Ascending aorta (tissue), 2 donors: ENCODE measurements at places on chromosomes 11 and 22.
A peak's percentile ranks its signal among the peaks of the same experiment; 100 is the strongest.

DNA sequence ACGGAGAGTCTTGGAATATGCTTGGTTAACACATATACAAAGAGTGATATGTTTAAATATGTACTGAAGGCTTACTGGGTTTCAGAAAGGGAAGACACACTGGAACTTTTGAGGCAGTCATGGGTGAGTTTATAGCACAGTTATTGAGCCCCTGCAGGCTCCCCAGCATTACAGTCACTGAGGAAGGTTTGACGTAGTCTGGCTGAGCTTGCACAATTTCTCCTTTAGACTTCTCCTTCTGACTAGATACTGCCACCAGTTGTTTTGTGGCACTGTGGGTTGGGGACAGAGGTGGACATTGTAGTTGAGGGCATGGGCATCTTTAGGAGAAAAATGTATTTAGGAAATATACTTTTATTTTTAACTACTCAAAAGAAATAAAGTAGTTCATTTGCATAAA lies 285.4 kb downstream of the C11orf87 start:
- no peak for DNase-seq
- no peaks in the 10 kb centered on the region for H3K36me3 ChIP-seq
- H3K27me3 ChIP-seq: no peaks in the 10 kb centered on the region
- H3K27ac ChIP-seq: no peak overlapping the region
- H3K4me1 ChIP-seq: no peaks in the 10 kb centered on the region
- H3K4me3 ChIP-seq: no peak overlapping the region

DNA sequence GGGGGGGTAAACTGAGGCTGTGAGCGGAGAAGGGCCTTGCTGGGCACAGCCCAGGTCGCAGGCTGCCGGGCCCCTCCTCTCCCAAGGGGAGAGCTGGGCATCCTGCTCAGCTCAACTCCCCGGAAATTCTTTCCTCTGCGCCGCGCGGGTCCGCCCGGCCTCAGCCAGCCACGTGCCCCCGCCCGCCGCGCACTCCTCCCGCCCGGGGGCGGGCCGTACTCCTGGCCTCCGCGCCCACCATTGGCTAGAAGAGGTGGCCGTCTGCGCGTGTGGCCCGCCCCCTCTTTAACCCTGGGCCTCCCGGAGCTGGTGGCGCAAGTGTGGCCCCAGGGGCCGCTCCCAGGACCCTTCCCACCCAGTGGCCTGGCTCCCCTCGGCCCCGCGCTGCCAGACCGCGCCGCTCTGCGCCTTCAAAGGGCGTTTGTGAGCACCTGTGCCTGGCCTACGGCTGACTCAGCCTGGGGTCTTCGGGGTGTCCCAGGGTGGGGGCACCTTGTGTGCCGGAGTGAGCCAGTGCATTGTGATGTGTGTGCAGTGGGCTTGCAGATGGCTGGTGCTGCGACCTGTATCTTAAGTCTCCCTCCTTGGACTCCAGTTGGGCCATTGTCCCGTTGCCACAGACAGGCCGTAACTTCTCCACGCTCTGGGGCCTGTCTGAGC lies 2.0 kb downstream of the MRGPRF start:
- H3K27me3 ChIP-seq: no peaks in the 10 kb centered on the region
- peaks cover 20% of the 10 kb centered on the region for H3K36me3 ChIP-seq
- H3K4me3 ChIP-seq: peak overlapping the region; percentile 84
- peak overlapping the region; percentile 93 for H3K27ac ChIP-seq

DNA sequence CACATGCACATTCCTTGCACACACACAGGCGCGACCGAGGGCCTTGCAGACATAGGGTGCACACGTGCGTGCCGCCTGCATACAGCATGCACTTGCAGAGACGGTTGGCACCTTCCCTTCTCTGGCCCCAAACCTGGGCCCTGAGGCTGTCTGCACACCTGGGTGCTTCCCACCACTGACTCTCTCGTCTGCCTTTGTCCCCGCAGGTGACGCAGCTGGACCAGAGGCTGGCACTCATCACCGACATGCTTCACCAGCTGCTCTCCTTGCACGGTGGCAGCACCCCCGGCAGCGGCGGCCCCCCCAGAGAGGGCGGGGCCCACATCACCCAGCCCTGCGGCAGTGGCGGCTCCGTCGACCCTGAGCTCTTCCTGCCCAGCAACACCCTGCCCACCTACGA lies 38.0 kb downstream of the CDKN1C start:
- H3K4me1 ChIP-seq: no peaks in the 10 kb centered on the region
- H3K27me3 ChIP-seq: no peaks in the 10 kb centered on the region
- DNase-seq: no peak
- H3K27ac ChIP-seq: no peak overlapping the region

GRCh38 chr11:16778286-16778685 lies 39.8 kb downstream of the C11orf58 start:
- H3K27ac ChIP-seq: no peak overlapping the region
- no peaks in the 10 kb centered on the region for H3K27me3 ChIP-seq
- no peaks in the 10 kb centered on the region for H3K4me1 ChIP-seq
- H3K36me3 ChIP-seq: no peaks in the 10 kb centered on the region

DNA sequence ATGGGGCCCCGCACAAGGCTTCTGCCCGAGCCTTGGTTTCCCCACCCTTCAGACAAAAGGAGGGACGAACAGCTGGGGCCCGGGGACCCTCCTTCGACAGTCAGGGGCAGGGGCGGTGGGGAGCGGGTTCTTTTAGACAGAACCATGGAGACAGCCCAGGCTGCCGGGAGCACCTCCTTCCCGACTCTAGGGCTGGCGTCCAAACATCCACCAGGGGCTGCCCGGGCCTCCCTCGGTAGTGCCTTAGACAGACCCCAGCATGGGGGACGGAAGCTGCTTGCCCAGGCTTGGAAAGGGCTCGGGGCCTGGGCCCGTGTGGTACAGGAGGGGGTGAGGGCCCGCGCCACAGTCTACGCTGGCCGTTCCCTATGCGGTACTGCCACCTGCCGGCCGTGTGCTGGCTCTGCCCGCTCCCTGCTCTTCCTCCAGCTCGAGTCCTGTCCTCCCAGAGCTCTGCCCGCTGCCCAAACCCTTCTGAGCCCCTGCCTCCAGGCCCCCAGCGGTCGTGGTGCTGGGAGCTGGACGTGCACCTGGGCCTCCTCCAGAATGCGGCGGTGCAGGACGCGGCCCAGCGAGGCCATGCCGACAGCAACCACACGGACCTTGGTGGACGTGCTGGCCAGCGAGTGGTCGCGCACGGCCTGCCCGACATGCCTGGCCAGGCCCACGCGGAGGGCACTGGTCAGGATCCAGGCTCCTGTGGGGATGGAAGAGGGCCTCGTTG lies 20.1 kb downstream of the TSSC4 start:
- no peak overlapping the region for H3K27ac ChIP-seq
- no peaks in the 10 kb centered on the region for H3K27me3 ChIP-seq
- no peaks in the 10 kb centered on the region for H3K36me3 ChIP-seq
- no peak overlapping the region for H3K4me3 ChIP-seq
- H3K4me1 ChIP-seq: peaks cover 3% of the 10 kb centered on the region

- no peaks in the 10 kb centered on the region for H3K36me3 ChIP-seq
- H3K4me1 ChIP-seq: peaks cover 2% of the 10 kb centered on the region
- no peak for DNase-seq
Observed at GRCh38 chr11:38460429-38460828, 1862.4 kb upstream of the RAG2 start.

DNA sequence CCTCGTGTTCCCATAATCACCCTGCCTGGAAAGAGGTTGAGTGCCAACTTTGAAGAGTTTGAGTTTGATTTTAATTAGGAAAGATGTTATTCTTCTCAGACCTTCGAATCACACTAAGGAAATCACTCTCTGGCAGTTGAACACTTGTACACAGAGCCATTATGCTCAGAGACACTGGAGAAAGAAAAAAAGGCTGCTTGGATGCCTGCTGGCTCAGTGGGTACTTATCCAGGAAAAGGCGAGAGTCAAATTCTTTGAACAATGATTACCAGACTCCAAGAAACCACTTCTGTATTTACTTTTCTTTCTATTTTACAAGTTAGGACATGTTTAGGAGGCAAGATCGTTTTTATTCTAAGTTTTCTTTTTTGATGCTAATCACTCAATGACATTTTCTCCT lies 438.5 kb upstream of the FAT3 start:
- no peaks in the 10 kb centered on the region for H3K36me3 ChIP-seq
- H3K27ac ChIP-seq: no peak overlapping the region
- no peak overlapping the region for H3K4me3 ChIP-seq
- no peaks in the 10 kb centered on the region for H3K27me3 ChIP-seq
- no peak for DNase-seq
- no peaks in the 10 kb centered on the region for H3K4me1 ChIP-seq

GRCh38 chr11:36142439-36142838 lies 146.8 kb downstream of the COMMD9 start:
- H3K4me3 ChIP-seq: no peak overlapping the region
- DNase-seq: no peak
- no peaks in the 10 kb centered on the region for H3K27me3 ChIP-seq
- H3K4me1 ChIP-seq: no peaks in the 10 kb centered on the region
- H3K27ac ChIP-seq: no peak overlapping the region

DNA sequence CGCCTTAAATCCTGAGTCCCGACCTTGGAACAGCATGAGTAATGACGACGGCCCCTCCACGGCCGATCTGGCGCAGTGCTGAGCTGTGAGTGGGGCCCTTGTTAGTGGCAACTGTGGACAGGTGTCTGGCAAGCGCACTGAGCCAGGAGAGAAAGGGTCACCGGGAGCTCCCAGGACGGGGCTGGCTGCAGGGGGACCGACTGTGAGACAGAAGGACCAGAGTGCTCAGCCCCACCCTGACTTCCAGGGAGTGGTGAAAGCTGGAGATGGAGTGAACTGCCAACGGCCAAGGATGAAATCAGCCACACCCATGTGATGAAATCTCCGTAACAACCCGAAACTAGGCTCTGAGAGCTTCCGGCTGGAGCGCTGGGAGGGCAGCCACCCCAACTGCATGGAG lies 228.6 kb downstream of the BRD1 start:
- H3K4me1 ChIP-seq: no peaks in the 10 kb centered on the region
- no peaks in the 10 kb centered on the region for H3K27me3 ChIP-seq

- no peaks in the 10 kb centered on the region for H3K36me3 ChIP-seq
- H3K27me3 ChIP-seq: no peaks in the 10 kb centered on the region
- no peak overlapping the region for H3K4me3 ChIP-seq
- no peak overlapping the region for H3K27ac ChIP-seq
- no peaks in the 10 kb centered on the region for H3K4me1 ChIP-seq
- DNase-seq: no peak
Observed at GRCh38 chr11:5719703-5720495, 16.3 kb upstream of the OR56B1 start.

GRCh38 chr11:109303342-109303741 lies 118.6 kb upstream of the C11orf87 start:
- no peak overlapping the region for H3K4me3 ChIP-seq
- H3K27me3 ChIP-seq: no peaks in the 10 kb centered on the region
- H3K36me3 ChIP-seq: no peaks in the 10 kb centered on the region
- no peak for DNase-seq
- no peak overlapping the region for H3K27ac ChIP-seq
- no peaks in the 10 kb centered on the region for H3K4me1 ChIP-seq

GRCh38 chr11:57463671-57464538 lies 3.6 kb downstream of the RTN4RL2 start:
- H3K4me3 ChIP-seq: no peak overlapping the region
- H3K27me3 ChIP-seq: peaks cover 20% of the 10 kb centered on the region
- no peaks in the 10 kb centered on the region for H3K36me3 ChIP-seq

DNA sequence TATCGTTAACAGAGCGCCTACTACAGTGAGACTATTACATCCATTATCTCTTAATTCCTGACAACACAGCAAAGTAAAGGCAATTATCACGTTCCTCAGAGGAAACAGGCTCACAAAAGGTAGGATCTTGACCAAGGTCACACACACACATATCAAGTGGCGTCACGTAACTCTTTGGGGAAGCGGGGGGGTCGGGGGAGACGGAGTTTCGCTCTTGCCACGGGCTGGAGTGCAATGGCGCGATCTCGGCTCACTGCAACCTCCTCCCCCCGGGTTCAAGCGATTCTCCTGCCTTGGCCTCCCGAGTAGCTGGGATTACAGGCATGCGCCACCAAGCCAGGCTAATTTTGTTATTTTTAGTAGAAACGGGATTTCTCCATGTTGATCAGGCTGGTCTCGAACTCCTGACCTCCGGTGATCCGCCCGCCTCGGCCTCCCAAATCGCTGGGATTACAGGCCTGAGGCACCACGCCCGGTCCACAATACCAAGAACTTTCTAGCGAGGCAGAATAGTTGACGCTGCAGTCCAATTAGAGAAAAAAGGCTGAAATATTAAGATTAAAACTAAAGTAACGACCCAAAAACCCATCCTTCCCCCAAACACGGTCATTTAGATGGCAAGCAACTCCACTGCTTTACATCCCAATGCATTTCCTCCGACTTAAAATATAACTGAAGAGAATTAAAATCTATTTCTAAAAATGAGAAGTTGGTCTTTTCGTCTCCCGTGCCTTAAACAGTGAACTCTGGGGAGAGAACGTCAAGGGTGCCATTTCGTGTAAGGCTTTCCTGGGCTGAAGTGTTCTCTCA lies 1.2 kb downstream of the DDX17 start:
- DNase-seq: peak; percentile 74
- H3K27me3 ChIP-seq: no peaks in the 10 kb centered on the region
- H3K4me3 ChIP-seq: peak overlapping the region; percentile 96
- H3K36me3 ChIP-seq: peaks cover 14% of the 10 kb centered on the region
- H3K4me1 ChIP-seq: peaks cover 29% of the 10 kb centered on the region

DNA sequence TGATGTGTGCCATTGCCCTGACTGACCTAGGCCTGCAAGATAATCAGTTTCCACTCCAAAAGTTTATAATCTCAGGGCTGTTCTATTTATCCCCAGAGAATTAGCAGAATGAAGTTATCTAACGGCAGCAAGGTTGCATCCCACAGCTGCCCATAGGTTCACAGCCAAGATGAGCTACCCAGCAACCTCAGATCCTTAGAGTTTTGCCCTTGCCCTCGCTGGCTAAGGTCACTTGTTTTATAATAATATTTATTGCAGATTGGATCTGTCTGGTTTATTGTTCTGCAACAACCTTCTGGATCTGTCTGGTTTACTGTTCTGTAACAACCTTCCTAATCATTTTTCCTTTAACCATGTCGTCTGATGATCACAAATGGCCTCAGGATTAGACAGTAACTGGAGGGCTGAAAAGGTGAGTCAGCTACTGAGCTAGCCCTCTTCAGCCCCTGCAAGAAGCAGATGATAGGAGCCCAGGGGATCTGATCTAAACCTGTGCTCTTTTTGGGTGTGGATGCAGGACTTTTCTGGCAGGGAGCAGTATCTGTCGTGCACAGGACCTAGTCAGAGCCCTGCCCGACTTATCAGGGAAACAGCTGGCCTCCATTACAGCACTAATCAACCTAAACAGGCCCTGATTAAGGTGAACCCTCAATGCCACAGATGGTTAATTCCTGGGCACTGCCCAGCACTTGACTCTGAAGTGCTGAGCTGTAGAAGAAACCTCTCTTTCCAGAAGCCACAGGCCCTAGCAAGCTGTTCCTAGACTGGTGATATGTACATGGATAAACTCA lies 642.9 kb upstream of the KIRREL3 start:
- no peak for DNase-seq
- no peaks in the 10 kb centered on the region for H3K27me3 ChIP-seq
- H3K4me3 ChIP-seq: no peak overlapping the region
- no peaks in the 10 kb centered on the region for H3K36me3 ChIP-seq
